ENCODE measurements at places on chromosomes 2 and 18.

- DNase-seq = no peak
Measured at GRCh38 chr2:183541766-183542165, 417.5 kb downstream of the NUP35 start.

DNA sequence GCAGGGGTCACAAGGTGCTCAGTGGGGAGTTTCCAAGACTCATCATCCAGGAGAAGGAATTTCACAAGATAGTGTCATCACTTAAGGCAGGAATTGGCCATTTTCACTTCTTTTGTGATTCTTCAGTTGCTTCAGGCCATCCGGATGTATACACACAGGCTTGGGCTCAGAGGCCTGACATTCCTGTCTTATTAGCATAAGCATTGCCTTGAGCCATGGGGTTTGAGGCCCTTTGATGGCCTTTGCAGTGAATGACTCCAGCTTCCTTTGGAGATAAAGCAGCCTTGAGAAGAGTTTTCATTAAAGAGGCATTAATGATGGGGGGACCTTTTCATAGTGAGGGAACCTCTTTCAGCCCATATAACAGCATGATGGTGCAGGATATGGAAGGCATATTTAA lies 366.0 kb upstream of the CNTNAP5 start:
- DNase-seq = no peak

DNA sequence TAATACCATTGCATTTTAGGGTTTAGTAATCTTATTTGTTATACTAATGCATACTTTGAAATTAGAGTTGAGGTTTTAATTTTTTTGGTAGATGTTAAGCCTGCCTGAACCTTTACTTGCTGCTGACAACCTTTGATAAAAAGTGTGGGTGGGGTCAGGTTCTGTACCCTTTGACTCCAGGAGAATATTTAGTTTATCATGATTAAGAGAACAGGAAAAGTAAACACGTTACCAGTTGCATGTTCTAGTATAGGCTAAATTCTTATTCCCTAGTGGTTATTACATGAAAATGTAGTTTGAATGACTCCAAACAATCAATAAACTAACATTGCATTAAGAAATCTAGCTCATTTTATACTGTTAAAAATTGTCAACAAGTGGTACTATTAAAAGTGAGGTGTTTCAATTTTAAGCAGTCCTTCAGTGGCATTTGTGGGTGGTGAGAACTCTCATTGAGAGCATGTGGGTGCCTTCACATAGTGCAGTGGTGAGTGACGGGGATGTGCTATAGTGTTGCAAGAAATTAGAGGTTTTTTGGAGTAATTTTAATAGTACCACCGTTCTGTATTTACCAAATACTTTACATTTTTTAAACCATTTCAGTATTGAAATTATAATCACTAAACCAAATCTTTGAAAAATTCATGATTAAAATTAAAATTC lies 29.9 kb downstream of the PHLPP1 start:
- no peak for DNase-seq

DNA sequence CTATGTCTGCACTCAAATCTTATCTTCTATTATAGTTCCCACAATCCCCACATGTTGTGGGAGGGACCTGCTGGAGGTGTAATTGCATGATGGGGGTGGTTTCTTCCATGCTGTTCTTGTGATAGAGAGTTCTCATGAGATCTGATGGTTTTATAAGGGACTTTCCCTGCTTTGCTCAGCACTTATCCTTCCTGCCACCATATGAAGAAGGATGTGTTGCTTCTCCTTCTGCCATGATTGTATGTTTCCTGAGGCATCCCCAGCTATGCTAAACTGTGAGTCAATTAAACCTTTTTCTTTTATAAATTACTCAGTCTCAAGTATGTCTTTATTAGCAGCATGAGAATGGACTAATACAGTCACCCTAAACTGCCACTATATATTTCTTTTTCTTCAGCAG lies 79.1 kb downstream of the SH3YL1 start:
- no peak for DNase-seq

GRCh38 chr2:138744713-138745112 lies 35.5 kb downstream of the NXPH2 start:
- no peak for DNase-seq

DNA sequence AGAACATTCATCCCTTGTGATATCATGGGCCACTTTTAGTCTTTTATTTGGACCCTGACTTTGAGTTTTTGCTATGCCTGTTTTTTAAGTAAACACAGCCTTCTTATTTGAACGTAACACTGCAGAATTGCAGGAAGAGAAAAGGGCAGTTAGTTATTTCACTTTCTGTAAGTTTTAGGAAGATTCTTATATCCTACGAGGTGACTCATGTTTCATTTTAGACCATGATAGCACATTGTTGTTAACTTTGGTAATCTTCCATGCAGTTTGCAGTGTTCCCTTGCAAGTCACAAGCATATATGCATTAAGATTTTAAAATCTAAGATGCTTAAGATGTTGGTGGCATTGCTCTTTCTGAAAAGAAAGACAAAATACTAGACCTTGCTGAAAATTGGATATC lies 128.6 kb upstream of the EPC2 start:
- no peak for DNase-seq

GRCh38 chr2:26993768-26994167 lies 23.3 kb downstream of the MAPRE3 start:
- DNase-seq = no peak

- no peak for DNase-seq
Measured at GRCh38 chr2:241933179-241933911, 63.8 kb downstream of the RTP5 start.

DNA sequence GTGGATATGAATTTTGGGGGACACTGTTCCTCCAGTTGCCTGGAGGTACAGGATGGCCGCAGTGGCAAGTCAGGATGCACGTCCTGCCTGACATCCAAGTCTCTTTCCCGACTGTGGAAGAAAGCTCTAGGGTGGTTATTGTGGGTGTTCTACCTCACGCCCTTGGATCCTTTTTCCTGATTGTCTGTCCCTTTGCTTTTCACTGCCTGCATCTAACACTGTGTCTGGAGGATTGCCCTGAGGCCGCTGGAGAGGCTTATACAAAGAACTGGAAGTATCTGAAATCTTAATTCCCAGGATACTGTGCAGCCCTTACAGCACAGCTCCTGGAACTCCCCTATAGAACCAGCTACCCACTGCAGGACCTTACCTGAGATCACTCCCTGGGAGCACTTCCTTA lies 250.5 kb downstream of the TFCP2L1 start:
- DNase-seq = no peak

All from renal cortex interstitium (tissue), 15 donors.